ENCODE measurements at places on chromosomes 6 and 20. TPM values are rescaled to one million over a fixed set of nuclear protein-coding genes. Genes with fewer than 3 reads are reported as not detected.

Gene FIG4
- 14.1 TPM for total RNA-seq

Gene ERVFRD-1
- total RNA-seq = not detected

Gene SPATA25
- total RNA-seq = 1.9 TPM

Gene PHF3
- 47.2 TPM for total RNA-seq

Gene C6orf58
- under 0.01 TPM for total RNA-seq

Gene BMP6
- total RNA-seq = 70.7 TPM

Gene CPNE5
- 0.55 TPM for total RNA-seq

Gene RBCK1
- total RNA-seq = 54.0 TPM

Gene BPIFA1
- total RNA-seq = not detected

Gene PNPLA1
- total RNA-seq = under 0.01 TPM

Gene CFAP61
- under 0.01 TPM for total RNA-seq

Gene TREML1
- not detected for total RNA-seq

Gene NKAIN4
- total RNA-seq = 0.18 TPM

Gene HRH3
- total RNA-seq = not detected

Gene CTAGE9
- not detected for total RNA-seq

Gene WFDC5
- not detected for total RNA-seq

Gene CDSN
- under 0.01 TPM for total RNA-seq

Gene TAB2
- 14.8 TPM for total RNA-seq

Gene BPIFB1
- total RNA-seq = not detected

Gene KIAA0408
- 0.37 TPM for total RNA-seq

Gene RHAG
- not detected for total RNA-seq

Gene CGA
- total RNA-seq = 0.09 TPM

Gene HLA-DQA1
- not detected for total RNA-seq

Gene TRIM15
- total RNA-seq = not detected

Gene BICRAL
- total RNA-seq = 3.5 TPM

Gene LBP
- 1.6 TPM for total RNA-seq

Gene TMEM74B
- total RNA-seq = not detected

Gene PTPRT
- under 0.01 TPM for total RNA-seq

Gene IP6K3
- total RNA-seq = 0.18 TPM

Gene RCAN2
- 3.7 TPM for total RNA-seq

Gene KIF6
- total RNA-seq = under 0.01 TPM
